ENCODE measurements at places on chromosomes 4 and X.

GRCh38 chrX:39850630-39851152, 247.1 kb downstream of the BCOR start:
- DNase-seq: peak; percentile 73

GRCh38 chrX:23822397-23822796, 39.4 kb downstream of the SAT1 start:
- no peak for DNase-seq

DNA sequence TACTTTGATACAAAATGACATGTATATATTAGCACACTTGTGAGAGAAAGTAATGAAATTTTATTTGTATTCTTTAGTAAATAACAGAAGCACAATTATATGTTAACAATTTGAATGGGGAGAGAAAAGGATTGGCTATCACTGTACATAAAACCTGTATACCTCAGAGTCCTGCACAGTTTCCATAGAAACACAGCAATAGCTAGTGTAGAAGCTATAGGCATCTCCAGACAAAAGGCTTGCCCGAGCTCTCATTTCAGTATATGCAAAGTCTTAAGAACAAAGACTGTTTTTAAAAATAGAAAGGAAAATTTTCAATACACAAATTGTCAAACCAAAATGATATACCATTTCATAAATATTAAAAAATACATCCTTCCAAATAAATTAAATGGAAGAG, 38.5 kb downstream of the GPM6A start:
- no peak for DNase-seq

DNA sequence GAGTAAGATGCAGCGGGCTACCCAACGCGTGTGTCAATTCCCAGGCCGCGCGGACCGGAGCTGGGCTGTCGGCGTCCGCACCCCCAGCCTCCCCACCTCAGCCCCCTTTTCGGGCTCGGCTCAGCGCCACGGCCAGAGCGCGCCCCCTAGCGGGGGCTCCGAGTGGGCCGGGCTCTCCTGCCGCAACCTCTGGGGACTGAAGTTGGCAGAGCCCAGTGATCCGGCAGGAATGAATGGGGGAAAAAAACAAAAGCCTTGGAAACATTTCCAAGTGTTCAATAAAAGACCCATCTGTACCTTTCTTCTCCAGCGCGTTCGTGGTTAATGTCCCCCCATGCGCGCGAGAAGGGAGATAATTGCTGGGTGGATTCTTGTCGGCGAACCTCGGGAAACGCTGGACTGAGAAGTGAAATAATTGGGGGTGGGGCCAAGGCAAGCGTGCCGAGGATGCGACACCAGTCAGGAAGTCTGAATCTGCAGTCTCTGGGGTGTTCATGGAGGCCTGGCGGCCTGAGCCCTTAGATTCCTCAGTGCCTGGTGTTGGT, 5.2 kb upstream of the ARX start:
- no peak for DNase-seq

- no peak for DNase-seq
Observed at GRCh38 chr4:7788694-7789425, 150.8 kb downstream of the AFAP1 start.

DNA sequence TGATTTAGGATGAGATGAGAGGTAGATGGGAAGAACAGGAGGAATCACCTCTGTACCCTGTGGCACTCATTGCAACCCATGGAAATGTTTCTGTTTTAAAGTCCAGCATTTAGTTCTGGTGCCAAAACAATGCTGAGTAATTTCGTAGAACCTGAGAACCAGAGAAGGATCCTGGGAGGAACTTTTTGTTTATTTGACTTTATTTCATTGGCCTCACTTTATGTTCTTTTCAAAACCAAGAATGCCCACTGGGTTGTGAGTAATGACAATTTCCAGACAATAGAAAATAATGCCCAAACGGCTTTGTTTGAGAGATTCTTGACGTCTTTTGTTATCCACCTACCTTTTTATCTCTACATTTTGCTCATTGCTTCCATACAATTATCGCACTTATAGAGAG, 111.3 kb downstream of the SHROOM3 start:
- no peak for DNase-seq

- no peak for DNase-seq
Observed at GRCh38 chrX:14775416-14775815, 97.5 kb downstream of the FANCB start.

DNA sequence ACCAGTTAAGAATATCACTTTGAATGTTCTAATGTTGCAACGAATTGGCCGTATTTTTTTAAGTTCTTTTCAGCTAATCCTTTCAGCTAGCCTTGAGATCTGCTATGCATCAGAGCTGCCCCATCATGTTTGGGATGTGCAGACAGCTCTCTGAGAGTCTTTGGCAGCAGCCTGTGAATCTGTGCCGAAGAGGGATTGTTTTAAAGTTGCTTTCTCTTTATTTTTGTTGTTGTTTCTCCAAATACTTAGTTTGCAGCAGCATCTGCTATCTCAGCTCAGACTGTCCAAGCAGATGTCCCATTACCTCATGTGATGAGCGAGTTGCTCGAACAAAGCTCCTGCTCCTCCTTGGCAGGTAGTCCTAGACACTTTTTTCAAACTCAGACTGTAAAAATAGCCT, 1002.5 kb upstream of the INTU start:
- DNase-seq: peak; percentile 10

DNA sequence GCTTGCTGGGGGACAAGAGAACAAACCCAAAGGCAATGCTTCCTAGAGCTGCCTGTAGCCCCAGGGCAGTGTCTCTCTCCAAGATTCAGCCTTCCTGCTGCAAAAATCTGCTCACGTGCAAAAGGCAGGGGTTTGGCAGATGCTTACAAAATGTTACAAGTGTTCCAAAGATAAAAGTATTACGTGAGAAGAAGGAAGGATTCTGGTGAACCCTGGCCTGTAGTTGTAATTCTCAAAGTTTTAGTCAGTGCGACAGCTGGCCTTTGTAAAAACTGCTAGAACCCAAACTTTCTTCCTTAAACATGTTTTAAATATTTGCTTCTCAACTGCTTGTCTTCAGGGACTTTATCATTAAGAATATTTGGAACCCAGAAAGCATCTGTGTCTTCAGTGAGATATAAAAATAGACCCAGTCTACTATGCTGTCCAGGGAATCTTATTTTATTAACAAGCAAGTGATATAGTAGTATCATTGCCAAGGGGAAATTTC, 232.3 kb downstream of the FRMPD4 start:
- peak; percentile 77 for DNase-seq

GRCh38 chr4:879729-880077, 52.4 kb downstream of the GAK start:
- no peak for DNase-seq

DNA sequence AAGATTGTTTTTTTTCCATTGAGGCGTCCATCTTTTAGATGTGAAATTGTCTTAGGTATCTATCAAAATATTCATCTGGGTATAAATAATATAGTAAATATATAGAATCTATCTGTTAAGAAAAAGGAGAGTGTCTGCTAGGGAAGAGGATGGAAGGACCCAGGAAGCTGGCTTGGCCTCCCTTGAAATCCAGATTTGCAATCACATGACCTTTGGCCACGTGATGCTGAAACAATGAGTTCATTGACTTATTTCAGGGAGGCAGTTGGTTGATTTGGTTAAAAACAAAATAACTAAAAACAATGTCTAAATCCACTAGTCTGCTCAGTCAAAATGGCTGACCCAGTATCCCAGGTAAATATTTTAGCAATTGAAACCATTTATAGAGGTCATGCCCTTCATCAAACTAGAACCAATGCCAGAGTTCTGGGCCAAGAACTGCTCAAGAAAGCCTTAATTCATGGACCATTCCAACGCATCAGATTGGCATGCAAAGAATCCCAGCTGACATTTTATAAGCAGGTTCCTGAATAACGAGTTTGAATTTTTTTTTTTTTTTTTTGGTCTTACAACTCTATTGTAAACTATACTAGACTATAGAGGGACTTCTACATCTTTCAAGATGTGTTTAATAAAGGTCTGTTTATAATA, 172.7 kb downstream of the MID1 start:
- DNase-seq: peak; percentile 56

GRCh38 chrX:106954041-106954440, 33.8 kb downstream of the CLDN2 start:
- no peak for DNase-seq
